ENCODE measurements at places on chromosomes 1 and 21.

DNA sequence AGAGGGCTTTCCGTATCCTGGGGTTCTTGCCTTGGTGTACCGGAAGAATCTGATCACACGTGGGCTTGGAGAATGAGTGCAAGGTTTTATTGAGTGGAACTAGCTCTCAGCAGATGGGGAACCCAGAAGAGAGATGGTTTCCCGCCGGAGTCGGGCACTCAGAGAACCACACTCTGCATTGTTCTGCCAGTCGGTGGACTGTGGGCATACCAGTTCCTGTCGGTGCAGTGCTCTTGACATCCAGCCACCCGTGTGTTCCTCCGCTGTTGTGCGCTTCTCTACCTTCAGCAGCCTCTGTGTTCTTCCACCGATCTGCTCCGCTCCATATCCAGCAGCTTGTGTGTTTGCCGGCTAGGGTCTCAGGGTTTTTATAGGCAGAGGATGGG is 10.8 kb upstream of the PPIE start:
- no peak for DNase-seq

- DNase-seq, result no peak
These were observed 955.7 kb downstream of the TTLL7 start for GRCh38 chr1:83043244-83043643.

- DNase-seq, result no peak
These were observed 20.4 kb upstream of the COL9A2 start for GRCh38 chr1:40337443-40337842.

GRCh38 chr1:41364442-41365319 is 3.4 kb downstream of the FOXO6 start:
- DNase-seq, result peak; percentile 78

GRCh38 chr21:44267655-44268142 is 6.0 kb upstream of the DNMT3L start:
- no peak for DNase-seq

DNA sequence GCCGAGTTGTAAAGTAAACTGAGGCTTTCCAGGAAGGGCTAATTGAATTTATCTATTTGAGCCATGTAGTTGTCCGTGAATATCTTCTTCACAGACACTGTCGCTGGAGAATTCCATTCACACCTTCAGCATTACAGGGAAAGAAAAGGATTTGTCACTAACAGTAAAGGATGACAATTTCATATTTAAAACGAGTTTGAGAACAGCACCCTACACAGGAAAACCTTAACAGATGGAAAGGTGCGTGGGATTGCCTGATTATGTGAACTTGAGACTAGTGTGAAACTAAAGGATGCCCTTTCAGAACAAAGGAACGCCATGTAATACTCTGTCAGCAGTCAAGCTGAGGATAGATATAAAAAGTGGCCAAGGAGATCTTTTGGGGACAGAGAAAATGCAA is 492.5 kb upstream of the ADGRL2 start:
- DNase-seq, result no peak

GRCh38 chr1:82065916-82066315 is 265.2 kb downstream of the ADGRL2 start:
- no peak for DNase-seq

- no peak for DNase-seq
These were observed 185.9 kb upstream of the EDN2 start for GRCh38 chr1:41670217-41670957.

- DNase-seq, result no peak
These were observed 20.0 kb downstream of the IL6R start for GRCh38 chr1:154425172-154425571.

DNA sequence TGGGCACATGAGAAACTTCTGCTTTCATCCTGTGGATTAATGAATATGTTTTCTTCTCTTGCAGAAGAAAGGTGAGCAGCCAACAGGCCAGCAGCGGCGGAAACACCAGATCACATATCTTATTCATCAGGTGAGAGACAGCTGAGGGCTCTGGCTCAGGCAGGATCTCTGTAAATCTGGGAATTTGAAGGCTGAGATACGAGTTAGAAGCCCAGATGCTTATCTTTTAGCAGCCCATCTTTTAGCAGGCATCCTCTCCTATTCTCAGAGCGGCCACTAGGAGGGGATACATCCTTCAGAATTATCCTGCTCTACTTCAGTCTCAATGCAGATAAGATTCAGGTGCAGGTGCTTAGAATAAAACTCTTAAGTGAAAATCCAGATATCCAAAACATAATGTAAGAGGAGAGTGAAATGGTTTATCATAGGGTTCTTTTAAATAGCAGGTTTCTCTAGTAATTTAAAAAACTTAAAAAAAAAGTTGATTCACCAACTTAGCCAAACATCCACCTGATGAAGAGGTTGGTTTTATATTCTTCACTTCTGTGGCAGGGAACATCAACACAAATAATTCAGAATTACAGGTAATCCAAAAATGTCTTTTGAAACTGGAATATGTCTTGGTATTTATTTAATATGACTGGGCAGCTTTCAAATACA is 19.3 kb downstream of the SH2D2A start:
- DNase-seq, result peak; percentile 37

DNA sequence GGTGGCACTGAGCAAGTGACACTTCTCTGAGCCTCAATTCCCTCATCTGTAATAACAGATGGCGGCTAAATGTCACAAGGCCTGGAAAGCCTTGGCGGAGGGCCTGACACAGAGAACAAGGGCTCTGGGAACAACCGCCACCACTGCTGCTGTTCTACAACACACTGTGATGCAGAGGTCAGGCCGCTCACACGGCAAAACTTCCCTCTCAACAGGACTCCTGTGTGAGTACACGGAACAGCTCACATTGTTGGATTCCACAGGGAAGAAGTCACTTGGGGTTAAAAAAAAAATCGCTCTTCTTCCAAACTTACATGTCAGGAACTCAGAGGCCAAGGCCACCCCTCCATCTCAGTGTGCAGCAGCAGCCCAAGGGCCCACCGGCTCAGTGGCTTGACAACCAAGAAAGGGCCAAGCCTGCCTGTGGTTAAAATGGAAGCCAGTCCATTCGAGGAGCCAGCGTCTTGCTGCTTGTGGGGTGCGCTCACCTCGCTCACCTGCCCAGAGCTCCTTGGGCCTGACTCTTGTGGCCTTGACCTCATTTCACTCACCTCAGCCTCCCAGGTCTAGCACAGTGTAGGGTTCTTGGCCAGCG is 101.1 kb downstream of the RAVER2 start:
- DNase-seq, result no peak

GRCh38 chr1:185373813-185374529 is 56.9 kb upstream of the IVNS1ABP start:
- DNase-seq, result no peak

GRCh38 chr1:244802041-244802440 is 33.4 kb upstream of the COX20 start:
- no peak for DNase-seq

DNA sequence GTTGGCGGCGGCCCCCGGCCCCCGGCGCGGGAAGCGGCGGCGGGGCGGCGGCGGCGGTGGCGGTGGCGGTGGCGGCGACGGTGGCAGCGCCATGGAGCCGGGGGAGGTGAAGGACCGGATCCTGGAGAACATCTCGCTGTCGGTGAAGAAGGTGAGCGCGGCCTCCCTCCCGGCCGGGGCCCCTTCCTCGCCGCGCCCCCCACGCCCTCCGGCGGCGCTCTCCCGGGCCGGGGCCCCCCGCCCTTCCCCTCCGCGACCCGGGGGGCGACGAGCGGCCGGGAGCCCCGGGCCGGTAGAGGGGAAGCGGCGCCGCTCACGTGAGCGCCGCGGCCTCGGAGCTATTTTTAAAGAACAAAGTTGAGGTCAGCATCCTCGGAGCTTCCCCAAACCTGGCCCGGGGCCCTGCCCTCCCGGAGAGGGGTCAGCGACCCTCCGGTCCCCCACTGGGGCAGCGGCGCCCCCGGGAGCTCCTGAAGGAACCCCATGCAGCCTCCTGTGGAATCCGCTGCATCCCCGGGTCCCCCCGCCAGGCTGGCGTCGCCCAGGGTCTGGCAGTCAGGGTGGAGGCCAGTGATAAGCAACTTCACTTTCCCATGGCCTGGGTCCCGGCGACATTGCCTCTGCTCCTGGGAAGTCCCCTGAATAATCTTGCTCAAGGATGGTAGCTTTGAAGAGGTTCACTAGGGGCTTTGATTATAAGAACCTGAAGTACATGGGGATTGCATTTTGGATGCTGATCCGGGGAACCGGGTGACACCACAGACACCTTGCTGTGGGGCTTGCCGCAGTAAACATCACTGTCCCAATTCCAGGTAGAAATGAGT is 560 bp downstream of the PLEKHM2 start:
- DNase-seq, result no peak

- DNase-seq, result no peak
These were observed 190.6 kb upstream of the SAMSN1 start for GRCh38 chr21:14736672-14737071.

DNA sequence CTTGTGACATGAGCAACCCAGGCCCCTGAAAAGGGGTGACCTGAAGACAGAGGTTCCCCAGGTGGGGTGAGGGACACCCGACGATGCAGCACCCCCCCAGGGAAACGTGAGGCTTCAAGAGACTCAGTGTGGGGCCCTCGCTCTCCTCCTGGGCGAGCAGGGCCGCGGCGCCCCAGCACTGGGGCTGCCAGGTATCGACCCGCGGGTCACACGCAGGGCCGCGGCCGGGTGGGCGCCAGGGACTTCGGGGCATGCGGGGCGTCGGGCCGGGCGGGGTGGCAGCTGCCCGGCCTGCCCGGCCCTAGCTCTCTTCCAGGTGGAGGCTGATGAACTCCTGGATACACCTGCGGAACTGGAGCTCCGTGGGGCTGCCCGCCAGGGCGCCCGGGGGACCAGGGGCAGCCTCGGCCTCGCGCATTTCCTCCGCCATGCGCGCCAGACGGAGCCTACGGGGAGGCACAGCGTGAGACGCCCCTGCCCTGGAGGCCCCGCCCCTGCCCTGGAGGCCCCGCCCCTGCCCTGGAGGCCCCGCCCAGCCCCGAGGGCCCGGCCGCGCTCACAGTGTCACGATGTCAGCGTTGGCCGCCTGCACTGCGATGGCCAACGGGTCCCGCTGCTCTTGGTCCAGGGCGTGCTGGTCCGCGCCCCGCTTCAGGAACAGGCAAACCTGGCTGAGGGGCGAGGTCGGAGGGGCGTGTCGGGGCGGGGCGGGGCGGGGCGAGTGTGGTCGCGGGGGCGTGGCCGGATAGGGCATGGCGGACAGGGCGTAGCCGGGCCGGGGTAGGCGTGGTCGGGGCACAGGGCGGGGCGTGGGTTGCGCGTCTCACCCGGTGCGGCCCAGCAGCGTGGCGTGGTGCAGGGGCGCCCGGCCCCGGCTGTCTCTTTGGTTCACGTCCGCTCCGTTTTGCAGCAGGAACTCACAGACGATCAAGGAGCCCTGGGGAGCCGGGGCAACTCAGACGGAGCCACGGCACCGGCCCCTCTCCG is 13.3 kb downstream of the SCNN1D start:
- no peak for DNase-seq

GRCh38 chr1:46379996-46380395 is 14.1 kb upstream of the FAAH start:
- no peak for DNase-seq

- DNase-seq, result no peak
These were observed 10.7 kb downstream of the MACF1 start for GRCh38 chr1:39214998-39215873.

GRCh38 chr1:171919891-171920887 is 78.9 kb downstream of the DNM3 start:
- DNase-seq, result no peak

- DNase-seq, result no peak
These were observed 58.0 kb downstream of the SDCCAG8 start for GRCh38 chr1:243313635-243314536.

GRCh38 chr1:145963265-145964019 is 933 bp downstream of the ANKRD34A start:
- no peak for DNase-seq

GRCh38 chr1:101004061-101004460 is 21.5 kb downstream of the DPH5 start:
- DNase-seq, result no peak

DNA sequence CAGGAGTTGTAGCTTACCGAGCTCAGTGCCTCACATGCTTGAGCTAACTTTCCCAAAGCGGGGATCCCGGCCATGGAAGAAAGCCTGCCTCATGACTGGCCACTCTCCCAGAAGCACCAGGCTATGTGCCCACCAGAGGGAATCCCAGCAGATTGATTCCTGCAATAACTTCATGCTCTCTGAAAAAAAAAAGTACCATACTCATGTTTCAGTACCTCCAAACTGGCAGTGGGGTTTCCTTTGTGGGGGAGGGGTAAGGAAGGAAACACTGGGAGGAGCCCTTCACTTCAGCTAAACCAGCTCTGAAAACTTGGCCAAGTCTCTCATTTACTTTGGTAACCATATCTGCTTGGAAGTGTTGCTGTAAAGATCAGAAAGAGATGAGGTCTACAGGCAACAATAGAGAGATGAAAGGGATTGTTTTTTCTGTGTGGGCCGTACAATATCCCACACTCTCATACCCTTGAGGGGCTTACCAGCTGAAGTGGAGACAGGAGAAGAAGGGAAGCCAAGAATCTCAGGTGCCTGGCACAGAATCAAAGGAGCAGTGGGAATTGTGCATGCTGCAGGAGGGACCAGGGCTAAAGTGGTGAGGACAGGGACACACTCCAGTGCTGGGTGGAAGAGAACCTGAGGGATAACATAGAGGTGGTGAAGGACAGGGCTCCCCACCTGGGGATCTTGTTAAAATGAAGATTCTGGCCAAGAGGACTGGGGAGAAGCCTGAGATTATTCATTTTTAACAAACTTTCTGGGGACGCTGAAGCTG is 42.4 kb upstream of the TACSTD2 start:
- DNase-seq, result peak; percentile 49
